ENCODE measurements at places on chromosomes 1 and 21.

GRCh38 chr1:167737169-167737568 is 15.4 kb downstream of the MPZL1 start:
- no peak for DNase-seq

GRCh38 chr1:171674431-171675405 is 22.2 kb upstream of the MYOC start:
- DNase-seq: no peak

DNA sequence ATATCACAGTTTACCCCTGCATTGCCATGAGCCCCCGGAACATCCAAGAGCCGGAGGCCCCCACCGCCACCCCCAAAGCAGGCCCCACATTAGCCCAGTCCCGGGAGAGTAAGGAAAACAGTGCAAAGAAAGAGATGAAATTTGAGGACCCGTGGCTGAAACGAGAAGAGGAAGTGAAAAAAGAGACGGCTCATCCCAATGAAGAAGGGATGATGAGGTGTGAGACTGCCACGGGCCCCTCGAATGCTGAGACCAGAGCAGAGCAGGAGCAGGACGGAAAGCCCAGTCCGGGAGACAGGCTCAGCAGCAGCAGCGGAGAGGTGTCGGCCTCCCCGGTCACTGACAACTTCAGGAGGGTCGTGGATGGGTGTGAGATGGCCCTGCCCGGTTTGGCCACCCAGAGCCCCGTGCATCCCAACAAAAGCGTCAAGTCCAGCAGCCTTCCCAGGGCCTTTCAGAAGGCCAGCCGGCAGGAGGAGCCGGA is 532.4 kb downstream of the KIF26B start:
- DNase-seq: no peak

DNA sequence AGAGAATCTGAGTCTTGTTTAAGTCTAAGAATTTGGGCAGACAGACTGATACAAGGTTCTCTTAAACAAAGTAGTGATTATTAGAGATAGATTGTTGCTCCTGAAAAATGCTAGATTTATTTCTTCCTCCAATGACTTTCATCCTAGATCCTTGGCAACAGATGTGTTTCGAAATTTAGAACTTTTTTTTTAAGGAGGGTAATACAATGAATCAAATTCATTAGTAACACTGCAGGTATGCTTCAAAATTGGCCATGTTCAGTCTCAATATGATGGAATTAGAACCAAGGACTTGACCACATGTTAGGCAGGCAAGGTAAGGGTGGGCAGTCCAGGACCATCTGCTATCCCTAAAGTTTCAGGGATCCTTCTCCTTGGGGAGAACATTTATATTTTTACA is 4.5 kb upstream of the LCE1F start:
- DNase-seq: no peak

GRCh38 chr1:187443939-187444338 is 615.2 kb downstream of the PLA2G4A start:
- no peak for DNase-seq

GRCh38 chr1:186626356-186626932 is 53.8 kb downstream of the PTGS2 start:
- no peak for DNase-seq

- peak; percentile 67 for DNase-seq
Measured at GRCh38 chr1:40059338-40059959, 18.9 kb downstream of the CAP1 start.

- DNase-seq: no peak
Measured at GRCh38 chr1:226827458-226827857, 43.0 kb upstream of the PSEN2 start.

- peak; percentile 74 for DNase-seq
Measured at GRCh38 chr1:50977575-50978143, 7.6 kb downstream of the CDKN2C start.

- no peak for DNase-seq
Measured at GRCh38 chr1:110250008-110250407, 39.9 kb downstream of the KCNC4 start.

GRCh38 chr1:201028461-201028889 is 5.0 kb upstream of the KIF21B start:
- no peak for DNase-seq

DNA sequence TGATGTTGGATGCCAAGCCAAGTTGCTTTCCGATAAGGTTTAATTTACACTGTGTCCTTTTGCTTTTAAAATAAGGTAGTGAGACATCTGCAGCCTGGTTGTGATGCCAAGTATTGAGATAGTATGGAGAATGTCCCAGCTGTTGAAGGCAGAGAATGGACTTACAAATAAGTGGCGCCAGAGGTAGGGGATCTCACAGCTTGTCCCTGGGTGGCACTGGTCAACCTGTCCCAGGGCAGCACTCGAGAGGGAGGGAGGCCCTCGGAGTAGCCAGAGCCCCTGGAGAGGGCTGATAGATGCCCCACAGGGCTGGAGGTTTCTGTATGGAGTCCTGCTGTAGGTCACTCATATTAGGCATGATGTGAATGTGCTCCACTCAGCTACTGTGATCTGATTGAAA is 98.5 kb downstream of the GALNT2 start:
- no peak for DNase-seq

DNA sequence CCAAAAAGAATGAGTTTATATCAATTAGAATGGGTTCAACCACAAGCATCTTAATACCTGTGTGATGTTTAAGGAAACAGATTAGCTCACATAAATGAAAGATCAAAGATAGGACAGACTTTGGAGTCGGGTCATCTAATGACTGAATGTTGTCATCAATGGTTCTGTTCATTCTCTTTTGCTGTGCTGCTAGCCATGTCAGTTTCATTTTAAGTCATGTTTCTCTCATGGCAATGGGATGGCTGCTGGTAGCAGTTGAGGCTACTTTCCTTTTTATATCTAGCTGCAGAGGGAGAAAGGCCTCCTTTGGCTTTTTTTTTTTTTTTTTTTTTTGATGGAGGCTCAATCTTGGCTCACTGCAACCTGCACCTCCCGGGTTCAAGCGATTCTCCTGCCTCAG is 86.9 kb upstream of the SPAG17 start:
- no peak for DNase-seq

DNA sequence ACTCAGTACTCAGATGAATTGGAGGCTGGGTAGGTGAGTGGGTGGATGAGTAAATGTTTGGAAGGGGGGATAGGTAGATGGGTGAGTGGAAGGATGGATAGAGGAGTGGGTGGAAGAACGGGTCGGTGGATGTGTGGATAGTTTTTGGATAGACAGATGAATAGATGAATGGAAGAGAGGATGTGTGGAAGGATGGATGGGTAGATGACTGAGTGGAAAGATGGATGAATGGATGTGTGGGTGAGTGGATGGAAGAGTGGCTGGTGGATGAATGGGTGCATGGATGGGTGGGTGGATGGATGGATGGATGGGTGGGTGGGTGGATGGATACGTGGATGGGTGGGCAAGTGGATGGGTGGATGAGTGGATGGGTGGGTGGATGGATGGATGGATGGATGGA is 3.7 kb downstream of the SLC45A1 start:
- no peak for DNase-seq

DNA sequence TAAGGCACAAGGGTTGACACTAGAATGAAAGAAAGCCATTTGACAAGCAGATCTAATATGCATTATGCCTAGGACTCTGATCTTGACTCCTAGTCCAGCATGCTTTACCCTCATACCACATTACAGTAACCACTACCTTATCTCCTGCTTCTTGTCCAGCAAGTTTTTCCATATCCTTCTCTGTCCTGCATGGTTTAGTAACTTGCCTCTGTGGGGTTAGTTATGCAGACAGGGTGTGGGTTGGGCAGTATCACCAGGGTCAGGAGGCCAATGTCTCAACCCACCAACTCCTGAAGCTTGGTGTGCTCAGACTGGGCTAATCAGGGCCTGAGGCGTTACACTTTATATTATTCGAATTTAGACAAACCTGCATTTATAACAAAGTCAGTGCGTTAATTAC is 18.8 kb downstream of the DHDDS start:
- DNase-seq: no peak

- no peak for DNase-seq
Measured at GRCh38 chr1:79052829-79053449, 46.4 kb upstream of the ADGRL4 start.

- no peak for DNase-seq
Measured at GRCh38 chr1:3469849-3470649, 15.6 kb downstream of the ARHGEF16 start.

DNA sequence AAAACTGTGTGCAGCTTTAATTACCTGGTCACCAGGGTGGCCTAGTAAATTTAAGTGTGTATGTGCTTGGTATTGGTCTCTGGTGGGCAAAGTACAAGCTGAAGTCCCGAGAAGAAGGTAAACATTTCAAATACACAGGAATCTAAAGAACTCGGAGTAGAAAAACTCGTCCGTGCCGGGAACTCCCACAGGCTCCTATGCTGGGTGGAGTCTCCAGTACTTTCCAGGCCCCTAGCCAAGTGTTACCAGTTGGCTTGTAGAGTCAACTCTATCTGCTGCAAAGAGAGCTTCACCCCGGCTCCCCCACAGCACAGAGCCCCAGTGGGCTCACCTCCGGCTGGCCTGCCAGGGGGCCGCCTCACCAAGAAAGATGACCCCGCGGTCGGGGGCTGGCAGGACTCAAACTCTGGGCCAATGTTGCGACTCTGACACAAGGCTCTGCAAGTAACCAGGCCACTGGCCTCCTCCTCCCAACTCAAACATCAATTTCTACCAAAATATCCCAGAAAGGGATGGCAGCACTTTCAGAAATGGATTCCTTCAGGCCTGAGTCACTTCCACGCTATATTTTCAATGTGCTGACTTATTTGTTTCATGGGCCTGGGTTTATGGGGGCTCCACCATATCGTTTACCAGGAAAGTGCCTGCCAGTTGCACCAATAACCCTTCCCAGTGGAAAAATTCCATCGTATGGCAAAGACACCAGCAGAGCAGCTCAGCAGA is 73.9 kb downstream of the SLC66A1 start:
- no peak for DNase-seq

DNA sequence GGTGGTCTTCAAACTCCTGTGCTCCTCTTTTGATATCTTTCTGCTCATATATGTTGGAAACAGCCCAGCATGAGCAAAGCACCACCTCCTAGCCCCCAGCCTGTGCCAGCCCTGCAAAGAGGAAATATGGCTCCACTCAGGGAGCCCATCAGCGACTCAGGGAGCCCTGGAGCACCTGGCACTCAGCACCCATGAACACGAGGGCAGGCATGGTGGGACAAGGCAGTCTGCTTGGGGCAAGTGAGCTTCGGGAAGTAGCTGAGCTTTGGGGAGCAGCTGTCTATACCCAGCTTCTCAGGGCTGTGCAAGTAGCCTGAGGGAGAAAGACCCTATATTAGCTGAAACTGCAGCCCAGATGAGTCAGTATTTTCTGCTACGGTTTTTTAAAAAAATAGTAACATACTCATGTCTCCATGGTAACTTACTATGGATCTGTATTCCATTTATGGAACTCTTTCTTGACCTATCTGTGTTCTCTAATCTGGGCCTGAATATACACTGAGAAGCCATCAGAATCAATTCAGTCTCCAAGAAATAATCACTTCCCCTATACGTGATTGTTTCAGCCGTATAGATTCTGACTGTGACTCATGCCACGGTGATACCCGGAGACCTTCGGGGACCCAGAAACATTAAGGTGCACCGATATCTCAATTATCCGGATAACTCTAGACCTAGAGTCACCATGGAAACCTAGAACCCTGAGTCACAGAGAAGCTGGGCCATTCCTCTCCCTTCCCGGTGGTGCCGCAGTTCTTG is 1.5 kb upstream of the ETS2 start:
- DNase-seq: peak; percentile 44

GRCh38 chr1:6148497-6149241 is 31.5 kb downstream of the CHD5 start:
- no peak for DNase-seq

DNA sequence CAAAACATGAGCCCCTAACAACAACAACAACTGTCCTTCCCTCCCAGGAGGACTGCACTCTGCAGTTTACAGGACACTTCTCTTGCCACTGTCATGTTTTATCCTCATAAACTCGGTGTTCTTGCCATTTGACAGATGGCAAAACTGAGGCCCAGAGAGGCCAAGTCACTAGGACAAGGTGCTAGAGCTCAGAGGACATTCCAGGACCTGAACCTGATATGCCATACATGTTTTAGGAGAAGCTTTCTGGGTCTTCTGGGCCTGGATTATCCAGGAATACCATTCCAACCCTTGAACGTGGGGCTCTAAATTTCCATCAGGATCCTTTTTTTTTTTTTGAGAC is 19.4 kb upstream of the TENT5B start:
- DNase-seq: no peak

- DNase-seq: no peak
Measured at GRCh38 chr1:17296086-17296485, 11.9 kb upstream of the PADI4 start.

DNA sequence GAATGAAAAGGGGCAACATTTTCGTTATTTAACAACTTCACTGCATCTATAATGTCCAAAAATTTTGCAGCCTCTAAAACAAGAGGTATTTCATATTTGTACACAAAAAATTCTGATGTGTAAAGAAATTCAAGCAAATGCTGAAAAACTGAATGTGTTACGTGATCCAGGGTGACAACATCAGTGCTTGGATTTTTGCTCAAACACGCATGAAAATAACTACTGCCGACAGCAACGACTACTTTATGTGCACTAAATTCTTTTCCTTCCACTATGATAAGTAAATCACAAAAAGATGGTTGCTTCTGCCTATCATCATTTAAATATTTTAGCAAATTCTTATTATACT is 53.4 kb upstream of the ASPM start:
- DNase-seq: no peak

DNA sequence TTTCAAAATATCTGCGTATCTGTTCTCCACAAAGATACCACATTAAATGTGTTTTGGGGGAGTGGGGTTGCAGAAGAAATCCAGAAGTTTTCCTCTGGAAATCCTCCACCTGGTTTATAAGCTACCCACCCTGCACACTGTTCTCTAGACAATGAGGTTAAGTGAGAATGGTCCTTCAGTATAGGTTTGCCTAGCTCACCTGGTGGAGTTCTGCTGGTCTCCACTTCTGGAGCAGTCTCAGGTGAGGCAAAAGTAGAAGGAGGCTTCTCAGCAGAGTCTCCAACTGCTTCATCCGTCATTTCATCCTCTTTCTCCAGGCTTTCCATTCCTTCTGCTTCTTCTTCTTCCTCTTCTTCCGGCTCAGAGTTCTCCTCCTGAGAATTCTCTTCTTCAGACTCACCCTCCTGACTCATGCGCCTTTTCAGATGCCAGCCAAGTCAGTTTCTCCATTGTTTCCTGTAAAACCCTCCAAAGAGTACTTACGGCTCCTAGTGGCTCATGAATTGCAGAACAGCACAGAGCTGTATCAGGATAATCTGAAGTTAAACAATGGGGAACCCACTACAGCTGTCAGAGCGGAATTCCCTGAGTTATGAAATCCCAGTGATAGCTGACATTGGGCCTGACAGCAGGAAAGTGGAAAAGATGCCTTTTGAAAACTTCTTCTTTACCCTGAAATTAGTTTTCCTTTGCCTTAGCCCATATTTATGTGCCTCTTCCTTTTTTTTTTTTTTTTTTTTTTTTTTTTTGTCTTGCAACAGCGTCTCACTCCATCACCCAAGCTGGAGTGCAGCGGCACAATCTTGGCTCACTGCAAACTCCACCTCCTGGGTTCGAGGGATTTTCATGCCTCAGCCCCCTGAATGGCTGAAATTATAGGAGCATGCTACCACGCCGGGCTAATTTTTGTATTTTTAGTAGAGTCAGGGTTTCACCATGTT is 38.5 kb downstream of the MSTO1 start:
- no peak for DNase-seq

- DNase-seq: no peak
Measured at GRCh38 chr1:11114966-11115365, 15.3 kb upstream of the EXOSC10 start.

GRCh38 chr1:71037066-71037465 is 10.6 kb downstream of the PTGER3 start:
- no peak for DNase-seq

All from NCI-H2029 treated with DMSO at 0.1 percent for 48 hours (cell line).